Central memory CD4-positive, alpha-beta T cell (primary cell): ENCODE measurements at places on chromosomes 2 and 18.

- no peak for DNase-seq
Measured at GRCh38 chr18:2884706-2885285, 38.0 kb downstream of the EMILIN2 start.

DNA sequence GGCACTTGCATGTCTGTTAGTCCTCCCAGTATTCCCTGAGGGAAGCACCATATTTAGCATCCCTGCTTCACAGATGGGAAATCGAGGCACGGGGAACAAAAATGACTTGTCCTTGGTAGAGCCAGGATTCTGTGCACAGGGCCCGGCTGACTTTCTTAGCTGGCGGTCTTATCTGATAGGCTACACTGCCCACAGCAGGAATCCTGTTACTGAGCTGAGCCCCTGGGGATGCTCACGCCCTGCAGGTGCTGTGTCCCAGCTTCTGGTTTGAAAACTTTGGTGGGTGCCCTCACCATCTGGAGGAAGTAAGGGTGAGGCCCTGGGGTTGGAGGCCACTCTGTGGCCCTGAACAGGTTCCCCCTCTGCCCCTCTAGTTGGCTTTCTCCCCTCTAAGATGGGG, 68.4 kb upstream of the MCFD2 start:
- no peak for DNase-seq

- DNase-seq = no peak
Measured at GRCh38 chr2:109727929-109728447, 66.1 kb upstream of the RGPD5 start.

- DNase-seq = no peak
Measured at GRCh38 chr2:84861539-84861938, 19.3 kb downstream of the TRABD2A start.

DNA sequence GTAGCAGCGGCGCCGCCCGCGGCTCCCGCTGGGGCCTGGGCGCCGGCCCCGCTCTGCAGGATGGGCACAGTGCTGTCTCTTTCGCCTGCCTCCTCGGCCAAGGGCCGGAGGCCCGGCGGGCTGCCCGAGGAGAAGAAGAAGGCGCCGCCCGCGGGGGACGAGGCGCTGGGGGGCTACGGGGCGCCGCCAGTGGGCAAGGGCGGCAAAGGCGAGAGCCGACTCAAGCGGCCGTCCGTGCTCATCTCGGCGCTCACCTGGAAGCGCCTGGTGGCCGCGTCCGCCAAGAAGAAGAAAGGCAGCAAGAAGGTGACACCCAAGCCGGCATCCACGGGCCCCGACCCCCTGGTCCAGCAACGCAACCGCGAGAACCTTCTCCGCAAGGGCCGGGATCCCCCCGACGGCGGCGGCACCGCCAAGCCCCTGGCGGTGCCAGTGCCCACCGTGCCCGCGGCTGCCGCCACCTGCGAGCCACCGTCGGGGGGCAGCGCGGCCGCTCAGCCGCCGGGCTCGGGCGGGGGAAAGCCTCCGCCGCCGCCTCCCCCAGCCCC, 369 bp downstream of the CDK5R2 start:
- DNase-seq = no peak

DNA sequence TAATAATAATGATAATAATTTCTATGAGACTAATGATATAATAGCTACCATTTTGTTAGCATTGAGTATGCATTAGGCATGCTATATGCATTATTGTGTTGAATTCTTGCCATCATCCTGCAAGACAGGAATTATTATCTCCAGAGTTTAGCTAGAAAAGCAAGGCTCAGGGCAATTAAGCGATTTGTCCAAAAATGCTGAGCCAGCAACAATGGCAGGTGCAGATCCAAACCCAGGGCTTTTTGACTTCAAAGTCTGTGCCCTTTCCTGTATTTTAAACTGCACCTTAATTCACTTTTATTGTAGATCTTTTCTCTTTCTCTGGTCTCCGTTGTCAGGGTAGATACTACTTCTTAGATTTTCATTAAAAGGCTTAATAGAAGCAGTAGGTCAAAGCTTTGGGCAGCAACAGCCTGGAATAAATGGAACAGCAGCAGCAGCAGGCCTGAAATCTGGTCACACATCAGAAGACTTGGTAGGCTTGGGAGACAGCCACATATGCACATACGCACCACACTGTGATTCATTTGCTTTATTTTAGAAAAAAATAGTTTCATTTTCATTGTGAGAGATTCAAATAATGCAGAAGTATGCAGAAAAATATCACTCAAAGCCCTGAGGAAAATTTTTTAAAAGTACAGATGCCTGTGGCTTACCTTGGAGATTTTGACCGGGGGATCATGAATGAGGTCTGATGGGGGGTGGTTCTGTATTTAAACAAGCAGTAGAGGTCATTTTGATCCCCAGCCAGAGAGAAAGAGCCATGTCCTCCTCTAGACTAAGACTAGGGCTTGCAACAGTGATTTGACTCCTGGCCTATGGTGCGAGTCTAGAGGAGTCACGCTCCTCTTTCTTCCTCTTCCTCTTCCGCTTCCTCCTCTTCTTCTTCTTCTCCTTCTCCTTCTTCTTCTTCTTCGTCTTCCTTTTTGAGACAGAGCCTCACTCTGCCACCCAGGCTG, 455.7 kb downstream of the TSN start:
- DNase-seq = no peak

DNA sequence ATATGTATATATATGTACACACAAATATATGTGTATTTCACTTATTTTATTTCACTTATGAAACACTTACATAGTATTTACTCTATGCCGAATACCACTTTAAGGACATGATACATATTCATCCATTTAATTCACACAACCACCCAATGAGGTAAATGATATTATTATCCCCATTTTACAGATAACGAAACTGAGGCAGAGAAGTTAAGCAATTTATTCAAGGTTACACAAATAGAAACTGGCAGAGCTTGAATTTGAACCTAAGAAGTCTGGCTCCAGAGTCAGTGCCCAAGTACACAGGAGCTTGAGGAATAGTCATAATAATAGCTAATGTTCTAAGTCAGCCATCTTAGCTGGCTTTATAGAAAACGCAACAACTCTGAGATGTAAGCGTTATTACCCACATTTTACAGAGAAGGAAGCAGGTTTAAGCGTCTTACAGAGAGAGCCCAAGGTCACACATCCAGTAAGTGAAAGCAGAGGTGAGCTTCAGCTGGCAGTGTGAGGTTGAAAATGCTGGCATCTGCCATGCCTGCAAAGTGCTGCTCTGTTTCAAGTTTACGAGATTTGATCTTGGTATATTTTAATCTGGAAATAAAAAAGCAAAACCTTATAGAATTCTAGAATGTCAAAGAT, 326.9 kb downstream of the LPIN1 start:
- no peak for DNase-seq

- no peak for DNase-seq
Measured at GRCh38 chr2:131056932-131057287, 36.4 kb downstream of the FAM168B start.

DNA sequence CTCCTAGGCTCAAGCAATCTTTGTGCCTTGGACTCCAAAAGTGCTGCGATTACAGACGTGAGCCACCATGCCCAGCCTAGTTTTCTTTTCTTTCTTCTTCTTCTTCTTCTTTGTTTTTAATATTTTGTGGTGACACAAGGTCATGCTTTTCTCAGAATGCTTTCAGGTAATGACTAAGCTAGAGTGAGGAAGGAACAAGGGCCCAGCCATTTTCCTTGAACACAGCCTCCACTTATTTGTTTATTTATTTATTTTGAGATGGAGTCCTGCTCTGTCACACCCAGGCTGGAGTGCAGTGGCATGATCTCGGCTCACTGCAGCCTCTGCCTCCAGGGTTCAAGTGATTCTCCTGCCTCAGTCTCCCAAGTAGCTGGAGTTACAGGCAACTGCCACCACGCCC, 74.3 kb upstream of the ST3GAL5 start:
- no peak for DNase-seq

DNA sequence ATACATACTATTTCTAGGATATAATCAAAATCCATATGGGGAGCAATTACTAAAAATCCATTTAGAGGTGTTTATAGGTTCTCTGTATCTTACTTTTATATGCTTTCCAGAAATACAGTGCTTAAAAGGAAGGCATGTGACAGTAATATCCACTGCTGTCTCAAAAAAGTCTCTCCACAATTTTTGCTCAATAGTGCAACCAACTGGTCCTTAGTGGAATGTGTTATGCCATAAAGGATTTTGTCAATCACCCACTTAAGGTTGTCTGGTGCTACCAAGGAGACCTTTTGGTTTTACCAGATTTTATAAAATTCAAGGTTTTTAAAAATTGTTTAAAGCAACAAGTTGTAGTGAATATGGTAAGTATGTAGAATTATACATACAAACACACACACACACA, 328.5 kb upstream of the DSEL start:
- no peak for DNase-seq

- DNase-seq = no peak
Measured at GRCh38 chr2:85769236-85769982, 15.6 kb downstream of the ATOH8 start.

DNA sequence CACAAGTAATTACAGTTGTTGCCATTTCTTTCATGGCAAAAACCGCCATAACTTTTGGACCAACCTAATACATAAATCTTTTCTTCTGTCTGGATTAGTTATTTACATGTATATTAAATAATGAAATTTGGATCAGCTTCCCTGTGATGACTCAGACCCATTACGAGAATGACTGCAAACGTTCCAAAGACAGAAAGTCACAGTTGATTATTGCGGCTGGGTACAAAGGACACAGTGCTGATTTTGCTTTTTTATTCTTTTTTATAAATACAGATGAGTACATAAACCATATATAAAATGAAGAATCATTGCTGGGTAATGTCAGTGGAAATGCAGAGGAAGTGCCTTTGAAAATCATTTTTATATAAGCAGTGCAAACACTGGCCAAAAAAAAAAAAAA, 126.2 kb downstream of the TWIST2 start:
- no peak for DNase-seq

DNA sequence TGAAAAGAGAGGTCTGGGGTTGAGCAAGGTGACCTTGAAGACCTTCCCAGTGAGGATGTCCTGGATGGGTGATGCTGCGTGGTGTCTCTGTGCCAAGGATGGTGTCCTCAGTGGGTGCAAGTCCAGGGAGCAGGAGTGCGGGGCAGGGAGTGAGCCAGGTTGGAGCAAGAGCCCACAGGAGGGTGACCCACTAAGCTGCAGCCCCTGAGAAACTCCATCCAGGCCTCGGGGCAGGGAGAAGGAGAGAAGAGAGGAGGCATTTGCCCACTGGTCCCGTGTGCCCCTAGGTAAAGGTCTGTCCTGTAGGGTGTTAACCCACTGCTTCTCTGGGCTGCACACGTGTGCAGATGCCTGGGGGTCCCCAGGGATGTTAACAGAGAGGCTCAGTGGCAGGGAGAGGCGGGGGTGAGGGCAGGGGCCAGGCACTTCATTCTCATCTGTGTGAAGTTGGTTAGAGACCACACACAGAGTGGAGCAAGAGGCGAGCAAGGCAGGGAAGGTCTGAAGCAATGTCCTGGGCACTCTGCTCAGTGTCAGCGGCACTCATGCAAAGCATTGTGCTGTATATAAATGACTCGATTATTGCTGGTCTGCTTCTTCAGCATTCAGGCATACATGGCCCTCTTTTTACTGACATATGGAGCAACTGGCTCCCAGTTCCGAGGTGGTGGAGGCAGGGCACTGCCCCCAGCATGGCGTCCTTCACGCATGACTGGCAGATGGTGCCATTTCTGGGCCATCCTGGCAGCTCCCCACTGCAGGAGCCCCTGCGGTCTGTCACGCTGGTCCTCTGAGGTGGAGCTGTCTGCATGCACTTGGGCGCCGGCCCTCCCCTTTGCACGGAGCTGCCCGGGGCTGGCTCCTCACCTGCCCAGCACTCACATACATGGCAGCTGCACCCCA, 117.2 kb upstream of the HS6ST1 start:
- DNase-seq = no peak

DNA sequence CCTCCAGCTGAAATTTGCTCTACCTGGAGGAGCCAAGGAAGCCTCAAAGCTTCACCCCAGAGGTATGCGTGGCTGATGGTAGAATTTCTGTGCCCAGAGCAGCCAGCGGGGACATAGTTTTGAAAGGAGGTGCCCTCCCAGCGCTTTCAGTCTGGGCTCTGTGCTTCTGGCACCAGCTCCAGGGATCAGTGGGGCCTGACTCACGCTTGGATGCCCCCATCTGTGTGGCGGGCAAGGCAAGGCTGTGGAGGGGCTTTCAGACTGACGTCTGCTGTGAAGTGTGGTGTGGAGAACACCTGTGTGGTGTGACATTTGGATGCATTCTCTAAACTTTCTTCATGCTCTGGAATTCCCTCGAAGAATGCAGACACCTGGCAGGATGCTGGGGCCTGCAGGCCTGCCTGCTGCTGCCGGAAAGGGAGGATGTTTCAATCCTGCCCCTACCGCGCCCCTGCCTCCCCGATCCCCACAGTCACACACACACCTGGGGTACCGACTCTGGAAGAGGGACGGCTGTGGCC, 84.1 kb downstream of the CTIF start:
- no peak for DNase-seq

DNA sequence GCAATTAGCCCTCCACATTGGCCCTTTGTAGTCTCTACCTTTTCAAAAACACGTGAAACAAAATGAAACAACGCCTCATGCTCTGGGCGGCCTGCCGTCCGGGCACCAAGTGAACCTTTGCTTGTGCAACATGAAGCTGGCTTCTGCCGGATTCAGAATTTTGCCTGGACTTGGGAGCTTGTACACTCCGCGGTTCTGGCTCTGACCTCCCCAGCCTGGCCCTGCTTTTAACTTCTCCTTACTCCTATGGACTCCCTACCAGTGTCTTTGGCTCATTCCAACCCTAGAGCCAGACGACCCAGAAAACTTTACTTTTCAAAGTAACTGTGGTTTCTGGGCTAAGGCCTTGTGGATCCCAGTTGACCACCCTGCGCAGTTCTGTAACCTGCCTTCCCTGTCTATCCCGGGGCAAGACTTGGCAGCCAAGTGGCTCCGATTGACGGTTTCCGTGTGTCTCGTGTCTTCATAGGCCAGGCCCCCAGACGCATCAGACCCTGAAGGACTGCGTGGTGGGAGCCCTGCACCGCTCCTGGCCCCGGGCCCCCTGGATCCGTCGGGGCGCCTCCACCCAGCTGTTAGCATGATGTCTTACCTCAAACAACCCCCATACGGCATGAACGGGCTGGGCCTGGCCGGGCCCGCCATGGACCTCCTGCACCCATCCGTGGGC, 1.9 kb downstream of the OTX1 start:
- DNase-seq = no peak

- no peak for DNase-seq
Measured at GRCh38 chr18:62399276-62399675, 74.2 kb downstream of the TNFRSF11A start.

DNA sequence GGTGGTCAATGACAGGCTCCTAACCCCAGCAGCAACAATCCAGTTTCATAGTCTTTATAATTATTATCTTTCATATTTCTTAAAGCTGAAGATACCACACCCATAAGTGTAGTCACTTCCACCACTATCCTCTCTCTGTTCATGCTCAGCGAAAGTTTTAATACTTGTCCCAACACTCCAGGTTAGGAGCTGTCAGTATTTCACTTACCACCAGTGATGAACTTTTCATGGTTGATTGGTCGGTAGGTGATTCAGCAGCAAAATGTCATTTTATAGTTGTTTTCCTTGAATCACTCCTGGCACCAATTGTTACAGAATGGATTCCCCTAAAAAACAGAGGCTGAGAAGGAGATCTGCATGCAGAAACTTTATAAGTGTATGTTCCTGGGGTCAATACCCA, 324.9 kb downstream of the CCDC85A start:
- DNase-seq = no peak

- no peak for DNase-seq
Measured at GRCh38 chr2:166335284-166335683, 40.5 kb downstream of the SCN9A start.
